Stimulated activated CD4-positive, alpha-beta T cell treated with anti-CD3 and anti-CD28 coated beads, Interleukin-15, amount 100 ng/mL, for 48 hours (primary cell): ENCODE measurements at places on chromosomes 11 and 22.

DNA sequence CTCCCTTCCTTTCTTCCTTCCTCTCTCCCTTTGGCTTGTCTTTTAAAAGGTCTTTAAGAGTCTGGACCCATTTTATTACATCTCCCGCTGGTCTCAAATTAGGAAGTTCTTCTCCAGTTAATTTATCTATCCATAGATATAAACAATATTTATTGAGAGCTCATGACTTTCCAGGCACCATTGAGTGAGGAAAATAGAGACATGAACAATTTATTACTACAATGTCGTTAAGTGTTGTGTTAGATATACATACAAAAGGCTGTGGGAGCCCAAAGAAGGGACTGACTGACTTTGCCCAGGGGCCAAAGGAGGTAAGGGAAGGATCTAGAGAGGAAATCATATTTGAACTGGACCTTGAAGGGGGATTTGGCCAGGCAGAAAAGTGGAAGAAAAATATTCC is 51.6 kb upstream of the DEUP1 start:
- DNase-seq = no peak

DNA sequence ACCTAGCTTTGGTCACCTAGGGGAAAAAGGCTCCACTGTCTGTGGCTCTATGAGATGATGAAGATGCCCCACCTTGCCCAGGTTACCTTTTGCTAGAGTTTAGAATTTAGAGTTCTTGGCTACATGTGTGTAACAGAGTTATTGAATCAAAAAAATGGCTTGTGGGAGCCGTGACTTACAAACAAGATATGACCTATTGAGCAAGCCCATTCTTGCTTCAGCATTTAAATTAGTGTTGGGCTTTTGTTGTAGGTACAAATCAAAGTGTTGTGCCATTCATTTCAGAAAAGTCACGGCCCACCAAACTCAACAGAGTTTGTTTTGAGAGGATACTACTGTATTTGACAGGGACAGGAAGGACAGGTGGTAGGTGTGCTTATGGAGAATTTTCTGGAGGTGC is 768.8 kb downstream of the NTM start:
- no peak for DNase-seq

DNA sequence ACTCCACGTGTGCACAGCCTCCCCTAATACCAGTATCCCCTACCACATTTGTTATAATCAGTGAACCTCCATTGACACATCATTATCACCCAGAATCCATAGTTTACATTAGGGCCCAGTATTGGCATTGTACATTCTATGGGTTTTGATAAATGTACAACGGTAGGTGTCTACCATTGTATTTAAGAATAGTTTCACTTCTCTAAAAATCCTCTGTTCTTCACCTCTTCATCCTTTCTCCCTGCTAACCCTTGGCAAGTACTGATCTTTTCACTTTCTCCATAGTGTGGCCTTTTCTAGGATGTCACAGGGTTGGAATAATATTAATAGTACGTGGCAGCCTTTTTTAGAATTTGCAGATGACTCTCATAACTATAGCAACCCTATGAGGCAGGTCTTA is 353.8 kb downstream of the DDX10 start:
- DNase-seq = no peak

- no peak for DNase-seq
These were observed 50.0 kb downstream of the IGSF9B start for GRCh38 chr11:133906746-133907145.

DNA sequence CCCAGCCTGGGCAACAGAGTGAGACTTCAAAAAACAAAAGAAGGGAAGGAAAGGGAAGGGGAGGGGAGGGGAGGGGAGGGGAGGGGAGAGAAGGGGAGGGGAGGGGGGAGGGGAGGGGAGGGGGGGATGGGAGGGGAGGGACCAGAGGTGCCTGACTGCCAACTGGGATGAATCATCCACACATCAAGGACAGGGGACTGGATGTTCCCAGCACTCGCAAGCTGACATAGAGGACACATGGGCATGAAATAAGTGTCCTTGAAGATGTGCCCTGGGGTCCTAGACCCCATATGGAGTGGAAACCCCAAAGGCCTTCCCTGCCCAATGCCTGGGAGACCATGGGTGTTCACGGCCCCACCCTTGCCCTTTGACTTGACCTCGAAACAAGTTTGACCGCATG is 19.8 kb downstream of the TST start:
- DNase-seq = no peak

- DNase-seq = no peak
These were observed 182.0 kb downstream of the ST3GAL4 start for GRCh38 chr11:126537492-126537891.

GRCh38 chr11:110738641-110739040 is 26.4 kb upstream of the ARHGAP20 start:
- no peak for DNase-seq

GRCh38 chr22:26670459-26670858 is 13.1 kb downstream of the MIAT start:
- DNase-seq = no peak

DNA sequence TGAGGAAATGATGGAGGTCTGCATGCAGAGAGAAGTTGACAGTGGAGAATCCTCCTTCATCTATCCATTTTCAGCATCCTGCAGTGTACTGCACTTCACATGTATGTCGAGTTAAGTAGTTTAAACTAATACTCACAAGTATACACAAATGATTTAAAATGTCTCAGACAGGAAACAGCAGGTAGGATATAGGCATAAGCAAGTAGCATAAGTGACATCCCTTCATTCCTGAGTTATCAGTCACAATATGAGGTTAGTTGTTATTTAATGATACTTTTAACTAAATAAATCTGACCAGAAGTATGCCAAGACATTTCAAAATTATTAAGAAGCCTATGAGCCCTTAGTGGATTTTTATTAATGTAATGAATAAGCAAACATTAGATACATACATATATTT is 37.4 kb downstream of the MTMR2 start:
- no peak for DNase-seq

- DNase-seq = no peak
These were observed 61.8 kb upstream of the WNT7B start for GRCh38 chr22:46038516-46039430.

DNA sequence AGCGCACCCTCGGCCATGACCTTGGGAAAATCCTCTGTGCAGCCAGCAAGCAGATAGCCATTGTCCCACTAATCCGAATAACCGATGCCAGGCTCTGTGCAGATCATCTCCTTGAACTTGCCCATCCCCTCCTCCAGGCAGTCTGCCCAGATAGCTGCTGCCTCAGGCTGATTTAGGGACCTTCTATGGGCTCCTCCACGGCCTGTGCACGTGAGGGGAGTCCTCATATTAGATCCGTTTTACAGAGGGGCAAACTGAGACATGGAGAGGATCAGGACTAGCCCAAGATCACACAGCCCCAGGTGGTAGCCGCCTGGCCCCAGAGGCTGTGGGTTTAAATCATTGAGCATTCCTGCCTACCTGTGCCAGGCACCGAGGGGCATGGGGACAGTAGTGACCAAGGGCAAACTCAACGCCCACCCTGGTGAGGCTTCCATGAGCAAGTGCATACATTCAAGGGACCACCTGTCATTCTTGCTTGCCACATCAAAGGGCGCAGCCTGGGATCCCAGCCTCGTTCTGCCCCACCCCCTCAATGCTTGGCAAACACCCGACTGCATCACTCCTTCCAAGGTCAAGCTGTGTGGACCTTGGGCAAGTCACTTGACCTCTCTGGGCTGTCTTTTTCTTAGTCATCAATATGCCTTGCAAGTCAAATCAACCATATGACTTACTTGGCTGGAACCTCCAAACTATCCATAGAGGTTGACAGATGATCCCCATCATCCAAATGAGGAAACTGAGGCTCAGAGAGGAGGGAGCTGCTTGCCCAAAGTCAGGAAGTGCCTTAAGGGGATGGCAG is 131.6 kb downstream of the MN1 start:
- no peak for DNase-seq
